ENCODE measurements at places on chromosomes 12 and 14. TPM values are rescaled to one million over a fixed set of nuclear protein-coding genes. Genes with fewer than 3 reads are reported as not detected.

GYS2 gene
- 3.7 TPM for total RNA-seq

FOXN4 gene
- not detected for total RNA-seq

KLRB1 gene
- total RNA-seq: not detected

RNF212B gene
- total RNA-seq: not detected

PMCH gene
- total RNA-seq: not detected

BCL7A gene
- total RNA-seq: 6.7 TPM

SPRYD4 gene
- 3.6 TPM for total RNA-seq

CCDC177 gene
- 0.22 TPM for total RNA-seq

CLEC2A gene
- total RNA-seq: not detected

SERPINA3 gene
- total RNA-seq: 3.3 TPM

Data from esophagus squamous epithelium (tissue), 5 donors.